ENCODE measurements at places on chromosomes 5 and 9.

DNA sequence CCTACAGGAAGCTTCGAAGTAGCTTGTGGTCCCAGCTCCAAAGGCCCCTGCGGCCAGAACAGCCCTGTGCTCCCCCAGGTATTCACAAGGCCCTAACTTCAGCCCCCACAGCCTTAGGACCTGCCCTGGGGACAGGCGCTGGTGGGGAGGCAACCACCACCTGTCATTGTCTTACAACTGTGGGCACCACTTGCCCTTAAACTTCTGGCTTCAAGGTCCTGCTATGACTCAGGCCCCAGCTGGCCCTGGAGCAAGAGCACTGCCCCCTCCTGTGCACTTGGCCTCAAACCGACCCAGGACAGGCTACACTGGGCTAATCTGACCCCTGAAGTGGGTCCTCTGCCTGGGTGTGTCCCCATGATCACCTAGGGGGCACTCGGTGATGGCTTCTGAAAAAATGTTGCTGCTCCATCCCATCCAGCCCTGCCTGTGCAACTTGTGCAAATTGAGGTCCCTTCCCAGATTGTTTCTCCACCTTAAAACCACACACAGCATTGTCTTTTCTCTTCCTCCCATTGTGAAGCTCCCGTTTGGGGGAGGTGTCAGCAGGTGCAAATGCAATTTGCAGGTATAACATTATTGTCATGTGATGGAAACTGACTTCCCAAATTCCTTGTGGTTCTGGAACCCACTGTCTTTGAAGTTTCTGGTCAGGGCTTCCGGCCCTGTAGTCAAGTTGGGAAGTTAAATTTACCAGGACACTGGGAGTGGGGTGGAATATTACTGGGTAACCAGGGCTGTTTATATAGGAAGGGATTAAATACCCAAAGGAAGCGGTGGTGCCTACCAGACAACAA lies 1.1 kb upstream of the PROB1 start:
- DNase-seq, result no peak

- DNase-seq, result peak; percentile 72
Measured at GRCh38 chr5:55597014-55597981, 62.5 kb upstream of the PLPP1 start.

- no peak for DNase-seq
Measured at GRCh38 chr5:177489119-177489716, 8.2 kb downstream of the PDLIM7 start.

- DNase-seq, result no peak
Measured at GRCh38 chr5:172564883-172565282, 76.2 kb upstream of the NEURL1B start.

DNA sequence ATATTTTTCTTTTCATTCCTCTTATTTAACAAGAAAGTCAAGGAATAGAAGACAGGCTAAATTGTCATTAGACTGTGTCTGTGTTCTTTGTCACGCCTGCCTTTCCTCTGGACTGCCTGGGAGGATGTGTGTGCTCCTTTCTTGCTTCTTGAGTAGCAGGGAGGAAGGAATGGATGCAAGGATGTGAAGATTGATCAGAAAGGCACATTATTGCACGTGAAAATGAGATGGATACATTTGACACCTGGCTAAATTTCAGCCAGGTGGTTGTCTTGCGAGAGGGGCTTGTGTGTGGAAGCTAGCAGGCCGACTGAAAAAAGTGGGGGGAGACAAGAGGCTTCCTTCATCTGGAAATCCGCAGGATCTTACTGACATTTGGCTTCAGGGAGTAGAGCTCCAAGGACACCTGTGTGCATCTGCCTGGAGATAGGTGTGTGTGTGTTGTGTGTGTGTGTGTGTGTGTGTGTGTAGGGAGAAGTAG lies 200.1 kb downstream of the MEF2C start:
- DNase-seq, result no peak

DNA sequence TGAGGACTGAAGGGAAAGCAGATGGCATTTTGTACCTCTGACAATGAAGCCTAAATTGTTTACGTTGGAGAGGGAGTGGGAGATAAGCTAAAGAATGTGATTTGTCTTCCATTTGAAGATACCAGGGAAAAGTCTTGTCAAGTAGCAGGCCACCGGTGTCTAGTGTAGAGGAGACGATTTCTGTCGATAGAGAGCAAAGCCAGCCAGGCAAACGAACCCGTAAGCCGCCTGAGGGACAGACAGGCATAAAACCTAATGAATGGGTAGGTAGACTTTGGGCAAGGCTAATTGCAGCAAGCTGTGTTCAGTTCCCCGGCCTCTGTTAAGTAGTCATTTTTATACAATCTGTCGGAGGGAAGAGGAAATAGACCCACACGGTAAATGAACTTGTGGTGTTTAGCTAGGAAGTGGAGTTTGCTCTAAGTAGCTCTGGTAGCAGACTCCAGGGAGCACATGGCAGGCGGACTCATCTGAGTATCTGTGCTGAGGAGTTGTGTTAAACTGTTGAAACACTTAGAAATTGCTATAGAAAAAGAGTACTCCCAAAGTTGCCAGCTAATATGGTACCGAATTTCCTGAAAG lies 28.8 kb downstream of the SMARCA2 start:
- no peak for DNase-seq

- DNase-seq, result no peak
Measured at GRCh38 chr9:88792502-88792901, 198.8 kb upstream of the S1PR3 start.

GRCh38 chr9:84841931-84842330 lies 172.4 kb downstream of the NTRK2 start:
- no peak for DNase-seq

DNA sequence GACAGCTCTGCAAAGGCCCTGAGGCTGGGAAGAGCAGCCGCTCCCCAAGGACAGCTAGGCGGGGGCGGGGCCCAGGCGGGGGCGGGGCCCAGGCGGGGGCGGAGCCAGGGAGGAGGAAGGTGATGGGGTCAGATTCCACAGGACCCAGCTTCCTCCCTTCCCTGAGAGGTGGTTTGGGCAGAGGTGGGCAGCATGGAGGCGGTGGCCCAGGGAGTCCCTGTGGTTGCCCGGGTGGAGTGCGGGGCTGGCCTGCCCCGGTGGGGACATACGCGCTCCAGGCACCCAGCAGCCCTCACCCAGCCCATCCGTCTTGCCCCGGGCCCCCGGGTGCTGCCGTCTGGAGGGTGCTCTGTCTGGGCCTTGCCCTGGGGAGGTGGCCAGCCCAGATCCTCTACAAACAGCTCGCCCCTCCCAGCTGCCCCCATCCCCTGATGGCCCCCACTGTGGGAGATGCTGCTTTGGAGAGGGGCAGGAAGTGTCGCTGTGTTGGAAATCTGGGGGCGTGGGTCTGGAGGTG lies 11.0 kb upstream of the RNU6ATAC start:
- DNase-seq, result no peak

DNA sequence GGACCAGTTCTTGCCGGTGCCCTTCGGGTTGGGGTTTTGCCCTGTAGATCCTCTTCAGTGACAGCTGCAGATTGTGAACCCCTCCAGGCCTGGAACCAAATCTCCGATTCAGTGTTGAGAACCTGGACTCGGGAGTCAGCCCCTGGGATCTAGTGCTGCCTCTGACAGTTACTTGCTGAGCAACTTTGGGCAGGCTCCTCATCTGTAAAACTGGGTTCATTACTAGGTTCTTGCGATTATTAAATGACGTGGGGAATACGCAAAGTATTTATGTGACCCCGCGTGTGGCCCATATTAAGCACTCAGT lies 600 bp downstream of the ERCC6L2 start:
- DNase-seq, result no peak

GRCh38 chr9:136847826-136848392 lies 1.3 kb upstream of the PHPT1 start:
- DNase-seq, result peak; percentile 70

DNA sequence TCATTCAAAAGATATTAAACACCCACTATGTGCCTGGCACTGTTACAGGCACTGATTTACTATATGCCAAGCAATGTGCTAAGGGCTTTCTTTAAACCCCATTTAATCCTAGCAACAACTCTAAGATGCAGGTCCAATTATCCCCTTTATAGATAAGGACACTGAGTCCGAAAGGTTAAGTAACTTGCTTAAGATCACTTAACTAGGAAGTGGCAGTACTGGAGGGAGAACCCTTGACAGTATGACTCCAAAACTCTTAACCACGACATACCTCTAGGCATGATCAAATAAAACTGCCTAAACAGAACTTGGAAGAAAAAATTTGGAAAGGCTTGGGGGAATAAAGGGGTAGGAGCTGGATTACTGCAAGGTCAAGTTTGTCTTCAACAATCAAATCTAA lies 1.7 kb downstream of the RAB14 start:
- DNase-seq, result no peak

- DNase-seq, result no peak
Measured at GRCh38 chr5:96431376-96432187, 1.5 kb downstream of the PCSK1 start.

DNA sequence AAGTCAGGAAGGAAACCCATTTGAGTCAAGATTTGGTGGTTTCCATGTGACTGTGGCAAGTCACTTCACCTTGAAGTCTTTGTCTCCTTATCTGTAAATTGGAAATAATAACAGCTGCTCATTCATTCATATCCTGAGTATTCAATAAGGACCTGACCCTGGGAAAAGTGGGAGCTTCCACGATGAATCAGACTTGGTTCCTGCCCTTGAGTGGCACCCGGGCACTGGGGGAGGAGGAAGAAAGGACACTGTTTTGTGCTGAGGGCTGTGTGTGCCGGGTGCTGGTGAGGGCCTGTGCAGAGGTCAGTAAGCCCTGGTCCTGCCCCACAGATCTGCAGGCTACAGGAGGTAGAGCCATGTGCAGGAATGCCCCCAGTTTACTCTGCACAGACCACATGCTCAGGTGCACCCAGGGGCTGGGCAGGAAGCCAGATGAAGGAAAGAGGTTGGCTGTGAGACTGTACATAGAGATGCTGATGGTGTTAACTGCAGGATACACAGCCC lies 6.8 kb downstream of the NDST1 start:
- peak; percentile 71 for DNase-seq

DNA sequence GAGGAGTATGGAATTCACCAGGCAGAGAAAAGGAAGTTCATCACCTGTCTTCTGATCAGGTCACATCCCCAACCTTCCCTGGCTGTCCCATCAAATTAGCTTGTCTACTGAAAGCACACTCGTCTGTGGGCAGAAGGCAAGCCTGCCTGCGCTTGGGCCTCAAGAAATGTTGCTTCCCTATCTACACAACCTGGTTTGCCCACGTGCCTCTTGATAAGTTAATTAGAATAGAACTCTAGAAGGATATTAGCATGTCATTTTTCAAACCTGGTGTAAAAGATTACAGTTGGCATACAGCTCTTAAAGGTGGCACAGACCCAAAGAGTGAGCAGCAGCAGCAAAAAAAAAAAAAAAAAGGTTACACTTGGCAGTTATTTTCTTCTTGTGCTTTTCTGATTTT lies 5.1 kb downstream of the TTC23L start:
- DNase-seq, result no peak

DNA sequence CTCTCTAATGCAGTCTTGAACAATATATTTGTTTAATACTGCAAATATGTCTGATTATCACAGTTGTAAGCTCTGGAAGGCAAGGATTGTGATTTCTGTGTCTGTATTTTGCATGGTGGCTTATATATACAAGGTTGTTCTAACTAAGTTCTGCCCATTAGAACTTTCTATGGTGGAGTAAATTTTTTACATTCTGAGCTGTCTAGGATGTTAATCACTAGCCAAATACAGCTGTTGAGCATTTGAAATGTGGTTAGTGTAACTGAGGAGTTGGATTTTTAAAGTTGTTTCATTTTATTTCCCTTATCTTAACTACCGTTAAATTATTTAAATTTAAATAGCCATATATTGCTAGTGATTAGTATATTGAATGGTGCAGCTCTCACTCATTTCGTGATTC lies 64.3 kb upstream of the DMRTA1 start:
- no peak for DNase-seq

DNA sequence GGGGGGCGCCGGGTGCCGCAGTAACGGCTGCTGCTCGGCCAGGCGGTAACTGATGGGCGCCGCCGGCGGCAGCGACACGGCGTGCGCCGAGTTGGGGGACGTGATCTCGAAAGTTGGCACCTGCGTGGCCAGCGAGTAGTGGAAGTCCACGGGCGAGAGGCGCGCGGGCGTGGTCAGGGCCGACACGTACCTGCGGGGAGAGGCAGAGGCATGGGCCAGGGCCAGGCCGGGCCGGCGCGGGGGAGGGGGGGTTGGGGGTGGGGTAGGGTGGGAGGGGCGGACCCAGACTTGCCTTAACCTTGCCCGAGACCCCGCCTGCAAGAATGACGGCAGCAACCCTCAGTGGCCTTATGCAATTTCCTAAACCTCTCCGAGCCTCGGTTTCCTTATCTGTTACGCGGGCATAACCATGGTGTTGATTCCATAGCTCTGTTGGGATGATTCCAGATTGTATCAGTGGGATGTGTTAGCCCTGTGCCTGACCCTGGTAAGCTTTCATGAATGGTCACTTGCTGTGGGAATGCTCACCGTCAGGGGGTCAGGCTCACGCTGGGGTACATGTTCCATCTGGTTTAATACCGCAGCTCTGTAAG lies 53.0 kb downstream of the PSD2 start:
- no peak for DNase-seq

- no peak for DNase-seq
Measured at GRCh38 chr5:72955143-72955767, 586 bp upstream of the FCHO2 start.

DNA sequence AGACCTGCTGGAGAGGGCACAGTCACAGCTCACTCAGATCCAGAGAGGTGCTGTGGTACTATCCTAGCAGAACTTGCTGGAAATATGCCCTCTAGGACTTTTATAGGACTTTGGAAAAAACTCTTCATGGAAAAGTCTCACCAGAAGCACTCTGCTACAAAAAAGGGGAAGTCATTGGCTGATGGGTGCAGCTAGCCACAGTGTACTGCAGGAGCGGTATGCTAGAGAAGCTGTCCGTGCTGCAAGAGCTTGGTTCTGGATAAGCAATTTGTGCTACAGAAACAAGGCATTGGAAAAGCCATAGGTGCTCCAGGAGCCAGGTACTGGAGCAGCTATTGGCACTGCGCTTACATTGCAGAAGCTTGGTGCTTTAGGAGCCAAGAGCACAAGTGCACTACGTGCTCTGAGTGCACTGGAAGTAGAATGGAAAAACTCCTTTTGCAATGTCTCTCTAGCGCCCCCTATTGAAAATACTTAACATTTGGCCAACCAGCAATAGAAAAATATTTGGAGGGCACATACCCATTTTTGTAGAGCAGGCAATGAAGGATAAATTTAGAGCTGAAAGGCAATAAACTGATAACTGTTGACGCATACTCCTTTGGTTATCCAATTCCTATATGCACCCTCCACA lies 83.4 kb downstream of the MEGF10 start:
- DNase-seq, result no peak

Measured in HS-5 (cell line).